ENCODE measurements at places on chromosomes 11 and 22. TPM values are rescaled to one million over a fixed set of nuclear protein-coding genes. Genes with fewer than 3 reads are reported as not detected.

DNA sequence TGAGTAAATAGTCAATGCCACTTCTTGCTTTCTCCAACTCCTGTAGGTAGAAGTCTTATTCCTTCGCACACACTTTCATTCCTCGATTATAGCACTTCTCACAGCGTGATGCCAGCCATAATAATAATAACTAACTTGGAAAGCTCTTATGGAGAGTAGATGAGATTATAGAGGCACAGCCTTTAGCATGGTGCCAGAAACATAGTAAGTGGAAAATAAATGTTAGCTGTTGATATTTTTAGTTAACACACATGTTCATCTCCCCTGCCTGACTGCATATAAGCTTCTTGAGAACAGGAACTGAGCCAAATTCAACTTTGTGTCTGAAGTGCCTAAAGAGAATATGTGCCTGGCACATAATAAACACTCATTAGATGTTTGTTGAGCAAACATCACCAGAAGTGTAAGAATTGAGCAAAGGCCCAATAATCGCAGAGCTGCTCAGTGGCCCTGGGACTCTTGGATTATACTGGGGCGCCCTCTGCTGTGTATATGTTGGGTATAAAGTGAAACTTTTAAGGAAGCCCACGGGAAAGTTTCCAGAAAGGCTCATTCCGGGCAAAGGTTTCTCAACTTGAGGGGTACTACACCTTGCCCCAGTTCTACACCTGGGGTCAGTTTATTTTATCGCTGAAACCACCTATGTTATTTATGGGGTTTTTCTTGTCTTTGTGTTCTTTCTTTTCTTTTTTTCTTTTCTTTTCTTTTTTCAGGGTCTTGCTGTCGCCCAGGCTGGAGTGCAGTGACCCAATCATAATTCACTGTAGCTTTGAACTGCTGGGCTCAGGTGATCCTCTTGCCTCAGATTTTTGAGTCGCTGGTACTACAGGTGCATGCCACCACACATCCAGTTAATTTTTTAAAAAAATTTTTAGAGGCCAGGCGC lies 22.3 kb downstream of the SLN start:
- peak; percentile 72 for DNase-seq

DNA sequence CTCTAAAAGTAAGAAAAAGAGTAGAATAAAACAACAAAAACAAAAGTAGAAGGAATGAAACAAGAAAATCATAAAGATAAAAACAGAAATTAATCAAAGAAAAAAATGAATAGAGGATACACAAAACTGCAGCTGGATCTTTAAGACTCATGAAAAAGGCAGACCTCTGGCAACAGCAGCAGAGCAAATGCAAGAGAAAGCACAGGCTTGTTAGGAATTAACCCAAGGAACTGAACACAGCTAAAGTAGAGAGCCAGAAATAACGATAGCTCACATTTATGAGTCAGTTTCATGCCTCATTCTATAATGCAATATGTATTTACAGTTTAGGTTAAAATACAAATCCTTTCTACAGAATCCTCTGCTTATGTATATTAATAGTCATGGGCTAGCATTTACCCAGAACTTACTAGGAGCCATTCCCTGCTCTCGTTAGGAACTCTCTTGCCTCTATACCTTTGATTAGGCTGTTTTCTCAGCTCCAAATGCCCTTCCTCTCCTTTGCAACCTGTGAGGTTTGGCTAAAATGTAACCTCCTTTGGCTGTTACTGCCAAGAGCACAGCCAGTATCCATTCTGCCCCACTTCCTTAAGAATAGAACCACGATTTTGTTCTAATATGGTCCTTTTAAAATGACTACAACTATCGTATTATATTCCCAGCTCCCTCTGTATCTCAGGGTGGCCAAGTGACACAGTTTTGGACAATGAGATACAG lies 38.3 kb upstream of the NFAM1 start:
- DNase-seq = no peak

- no peak for DNase-seq
These were observed 56.6 kb upstream of the CNTN5 start for GRCh38 chr11:98964146-98964545.

- no peak for DNase-seq
These were observed 371.5 kb downstream of the RAB38 start for GRCh38 chr11:87803748-87804147.

GRCh38 chr11:80320226-80320625 lies 879.4 kb upstream of the TENM4 start:
- no peak for DNase-seq

DNA sequence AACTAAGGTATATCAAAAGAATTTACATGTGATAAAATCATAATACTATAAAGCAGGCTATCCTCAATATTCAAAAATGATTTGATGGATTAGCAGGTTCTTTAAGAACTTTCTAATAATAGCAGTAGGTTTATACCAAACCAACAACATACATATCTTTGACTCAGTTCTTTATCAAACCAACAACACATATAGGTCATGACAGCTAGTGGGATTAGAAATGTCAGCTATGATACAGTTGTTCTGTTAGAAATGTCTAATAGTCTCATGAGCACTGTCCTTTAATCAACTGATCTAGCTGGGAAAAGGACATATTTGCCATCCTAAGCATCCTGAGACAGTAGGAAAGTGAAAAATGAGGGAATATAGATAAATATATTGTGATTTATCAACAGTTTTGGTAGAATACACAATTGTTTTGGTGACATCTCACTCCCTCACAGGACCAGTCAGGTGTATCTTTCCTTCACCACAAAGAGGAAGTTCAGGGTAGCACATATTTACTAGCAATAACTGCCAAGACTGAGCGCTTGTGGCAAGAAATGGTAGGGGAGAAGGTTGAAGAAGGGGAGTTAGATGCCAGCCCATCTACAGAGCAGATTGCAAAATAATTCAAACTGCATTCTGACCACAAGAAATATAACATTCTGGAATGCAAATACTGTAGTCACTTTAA lies 90.8 kb upstream of the APOA1 start:
- no peak for DNase-seq

- no peak for DNase-seq
These were observed 13.2 kb upstream of the AMPD3 start for GRCh38 chr11:10441652-10442503.

DNA sequence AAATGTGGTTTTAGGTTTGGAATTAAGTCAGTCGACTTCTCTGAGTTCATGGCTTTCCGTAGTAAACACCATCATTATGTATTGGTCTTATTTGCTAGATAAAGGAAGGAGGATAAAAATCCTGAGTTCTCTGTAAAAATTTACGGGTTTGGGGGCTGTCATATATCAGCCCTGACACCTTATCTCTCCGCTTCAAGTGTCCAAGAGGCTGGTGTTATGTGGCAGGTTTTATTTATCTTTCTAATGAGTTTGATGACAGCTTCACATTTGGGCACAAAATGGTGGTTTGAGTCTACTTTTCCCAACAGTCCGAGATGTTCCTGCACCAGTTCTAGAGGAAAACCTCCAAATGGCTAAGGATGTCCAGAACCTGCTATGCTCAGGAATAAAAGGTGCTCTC lies 67.3 kb upstream of the VSTM5 start:
- DNase-seq = no peak

GRCh38 chr11:35077709-35078469 lies 61.1 kb upstream of the CD44 start:
- no peak for DNase-seq

DNA sequence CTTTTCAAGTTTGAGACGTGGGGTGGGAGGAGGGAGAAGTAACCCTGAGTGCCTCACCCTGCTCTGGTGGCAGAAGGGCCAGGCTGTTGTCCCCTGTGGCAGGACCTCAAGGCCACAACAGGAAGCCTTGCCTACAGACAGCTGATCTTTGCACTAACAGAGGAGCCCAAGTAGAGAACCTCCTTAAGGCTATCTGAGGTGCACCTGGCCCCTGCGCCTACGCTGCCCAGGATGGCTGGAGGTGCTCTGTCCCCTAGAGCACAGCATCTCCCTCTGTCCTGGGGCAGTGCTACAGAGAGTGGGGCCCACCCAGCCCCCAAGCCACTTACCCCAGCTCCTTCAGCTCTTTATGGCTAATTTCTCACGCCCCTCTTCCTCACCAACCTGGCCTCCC lies 27.0 kb downstream of the MYO7A start:
- DNase-seq = no peak

DNA sequence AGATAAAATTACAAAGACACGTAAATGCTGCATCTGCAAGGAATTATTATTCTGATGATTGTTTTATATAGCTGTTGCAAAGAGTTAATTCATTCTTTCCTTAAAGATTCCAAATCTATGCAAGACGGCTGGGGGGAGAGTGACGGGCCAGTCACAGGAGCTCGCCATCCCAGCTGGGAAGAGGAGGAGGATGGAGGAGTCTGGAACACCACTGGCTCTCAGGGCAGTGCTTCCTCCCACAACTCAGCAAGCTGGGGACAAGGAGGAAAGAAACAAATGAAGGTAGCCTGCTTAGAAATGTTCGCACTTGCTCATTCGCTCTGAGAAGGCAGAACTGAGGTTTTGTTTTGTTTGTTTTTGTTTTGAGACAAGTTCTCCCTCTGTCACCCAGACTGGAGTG lies 73.0 kb upstream of the ADSL start:
- DNase-seq = no peak

- no peak for DNase-seq
These were observed 15.3 kb upstream of the APOL3 start for GRCh38 chr22:36175892-36176291.

GRCh38 chr11:66042227-66042995 lies 6.5 kb downstream of the GAL3ST3 start:
- no peak for DNase-seq

GRCh38 chr11:41201156-41201555 lies 258.3 kb downstream of the LRRC4C start:
- no peak for DNase-seq

GRCh38 chr11:593347-593746 lies 17.1 kb downstream of the PHRF1 start:
- no peak for DNase-seq

DNA sequence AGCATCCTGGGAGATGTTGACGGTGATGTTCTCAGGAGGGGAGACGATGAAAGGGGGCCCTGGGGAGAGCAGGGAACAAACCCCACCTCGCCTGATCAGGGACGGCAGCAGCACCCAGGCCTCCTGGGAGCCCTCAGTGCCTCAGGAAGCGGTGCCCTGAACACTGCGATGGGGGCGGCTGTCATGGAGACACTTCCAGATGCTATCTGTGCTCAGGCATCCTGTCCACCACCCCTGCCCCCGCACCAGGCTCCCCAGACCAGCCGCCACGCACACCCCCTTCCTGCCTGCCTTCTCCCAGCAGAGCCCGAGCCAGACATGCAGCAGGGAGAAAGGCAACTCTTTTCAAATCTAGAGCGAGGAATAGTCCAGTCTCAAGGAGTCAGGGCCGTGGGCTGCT lies 20.6 kb downstream of the IGSF9B start:
- DNase-seq = no peak

GRCh38 chr22:41517172-41518047 lies 26.9 kb downstream of the POLR3H start:
- peak; percentile 84 for DNase-seq

The BIK gene
- total RNA-seq = 29.5 TPM

The GLB1L2 gene
- 31.3 TPM for total RNA-seq

The SCARF2 gene
- 0.91 TPM for total RNA-seq

The CWF19L2 gene
- 8.7 TPM for total RNA-seq

The TBX1 gene
- total RNA-seq = 0.80 TPM

The HYLS1 gene
- 8.2 TPM for total RNA-seq

The SEC14L6 gene
- not detected for total RNA-seq

The JAML gene
- 12.0 TPM for total RNA-seq

The MGAT3 gene
- 19.1 TPM for total RNA-seq

The ENTHD1 gene
- total RNA-seq = not detected
